ENCODE measurements at places on chromosomes 1 and 21.

DNA sequence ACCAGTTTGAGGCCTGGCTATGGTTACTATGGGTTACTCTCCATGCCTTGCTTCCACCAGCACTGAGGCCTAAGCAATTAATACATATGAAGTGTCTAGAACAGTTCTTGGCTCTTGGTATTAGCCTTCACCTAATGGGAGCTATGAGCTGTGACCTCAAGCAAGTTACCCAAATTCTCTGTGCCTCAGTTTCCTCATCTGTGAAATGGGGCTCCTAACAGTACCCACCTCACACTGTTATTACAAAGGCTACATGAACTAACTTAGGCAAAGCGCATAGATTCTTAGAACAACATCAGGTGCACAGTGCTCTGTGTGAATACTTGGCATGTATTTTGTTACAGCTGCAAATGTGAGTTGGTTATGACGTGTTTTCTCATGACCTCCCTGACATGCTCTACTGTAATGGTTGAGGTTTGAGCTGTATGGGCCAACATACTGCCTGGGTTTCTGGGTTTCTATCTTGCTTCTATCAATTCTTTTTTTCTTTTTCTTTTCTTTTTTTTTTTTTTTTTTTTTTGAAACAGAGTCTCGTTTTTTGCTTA is 26.5 kb downstream of the CDCP2 start:
- no peak for DNase-seq

DNA sequence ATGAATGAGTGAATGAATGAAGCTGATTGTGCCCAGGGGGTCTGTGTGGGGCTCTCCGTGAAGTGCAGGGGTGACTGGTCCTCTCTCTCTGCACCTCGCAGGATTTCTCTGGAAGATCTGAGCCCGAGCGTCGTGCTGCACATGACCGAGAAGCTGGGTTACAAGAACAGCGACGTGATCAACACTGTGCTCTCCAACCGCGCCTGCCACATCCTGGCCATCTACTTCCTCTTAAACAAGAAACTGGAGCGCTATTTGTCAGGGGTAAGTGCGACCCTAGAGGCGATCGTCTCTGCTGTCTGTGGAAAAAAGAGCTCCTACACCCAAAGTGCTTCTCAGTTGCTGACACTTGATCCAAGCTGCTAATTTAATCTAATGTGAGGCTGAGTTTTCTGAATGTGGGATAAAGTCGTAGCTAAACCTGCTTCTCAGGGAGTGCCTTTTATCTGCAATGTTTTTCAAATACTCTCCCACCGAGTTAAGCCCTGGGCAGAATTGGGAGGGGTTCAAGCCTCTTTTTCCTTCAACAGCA is 101.7 kb downstream of the HUNK start:
- no peak for DNase-seq

GRCh38 chr1:41583658-41584547 is 99.4 kb upstream of the EDN2 start:
- no peak for DNase-seq

DNA sequence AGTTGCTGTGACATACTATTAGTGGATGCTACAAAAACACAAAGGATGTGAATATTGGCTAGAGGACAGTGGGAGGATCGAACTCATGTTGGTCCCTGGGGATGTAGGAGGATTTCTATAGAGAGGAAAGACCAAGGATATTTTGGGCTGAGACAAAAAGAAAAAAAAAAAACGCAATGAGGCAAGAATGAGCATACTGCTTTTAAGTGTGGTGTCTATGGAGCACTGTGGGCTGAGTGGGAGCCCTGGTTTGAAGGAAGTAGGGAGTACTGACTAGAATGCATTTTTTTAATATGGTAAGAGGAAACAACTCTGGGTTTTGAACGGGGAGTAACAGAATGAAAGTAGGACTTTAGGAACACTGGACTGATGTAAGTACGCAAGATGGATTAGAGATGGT is 450.7 kb downstream of the NEGR1 start:
- no peak for DNase-seq

DNA sequence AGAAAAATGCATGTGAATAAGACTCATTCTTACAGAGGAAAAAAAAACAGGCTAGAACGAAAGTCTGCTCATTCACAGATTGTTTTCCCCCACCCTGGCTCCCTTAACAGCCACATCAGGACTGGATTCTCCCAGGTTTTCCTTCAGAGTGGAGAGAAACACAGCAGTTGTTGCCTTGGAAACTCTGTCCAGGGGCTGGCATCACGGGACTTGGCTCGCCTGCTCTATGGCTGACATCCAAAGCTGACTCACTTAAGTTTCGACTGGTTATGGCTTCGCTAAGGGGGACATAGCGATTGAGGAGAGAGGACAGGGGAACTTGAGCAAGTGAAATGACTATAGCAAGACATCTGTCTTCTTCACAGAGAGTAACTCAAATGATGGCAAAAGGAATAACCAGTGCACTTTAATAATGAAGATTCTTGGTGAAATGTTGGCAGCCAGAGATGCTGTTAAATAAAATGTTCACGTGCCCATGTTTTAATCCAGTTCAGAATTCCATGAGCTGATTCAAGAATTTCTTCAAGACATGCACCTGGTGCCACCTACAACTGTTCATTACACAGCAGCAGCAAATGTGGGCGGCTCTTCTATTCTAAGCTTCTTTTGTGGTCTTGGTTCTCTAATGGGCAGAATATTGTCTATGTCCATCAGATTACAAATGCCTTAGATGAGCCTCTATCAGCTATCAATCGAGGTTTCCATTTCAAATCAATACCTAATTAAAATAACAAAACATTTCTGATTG is 21.8 kb downstream of the MIS18A start:
- DNase-seq = peak; percentile 7

- no peak for DNase-seq
Measured at GRCh38 chr1:96362623-96363022, 359.0 kb upstream of the PTBP2 start.

GRCh38 chr1:96366516-96366915 is 355.1 kb upstream of the PTBP2 start:
- no peak for DNase-seq

GRCh38 chr1:22714455-22714854 is 3.8 kb downstream of the EPHB2 start:
- no peak for DNase-seq

GRCh38 chr1:197225611-197226010 is 42.4 kb upstream of the CRB1 start:
- DNase-seq = no peak

GRCh38 chr1:47380699-47381098 is 35.4 kb upstream of the FOXE3 start:
- DNase-seq = no peak

DNA sequence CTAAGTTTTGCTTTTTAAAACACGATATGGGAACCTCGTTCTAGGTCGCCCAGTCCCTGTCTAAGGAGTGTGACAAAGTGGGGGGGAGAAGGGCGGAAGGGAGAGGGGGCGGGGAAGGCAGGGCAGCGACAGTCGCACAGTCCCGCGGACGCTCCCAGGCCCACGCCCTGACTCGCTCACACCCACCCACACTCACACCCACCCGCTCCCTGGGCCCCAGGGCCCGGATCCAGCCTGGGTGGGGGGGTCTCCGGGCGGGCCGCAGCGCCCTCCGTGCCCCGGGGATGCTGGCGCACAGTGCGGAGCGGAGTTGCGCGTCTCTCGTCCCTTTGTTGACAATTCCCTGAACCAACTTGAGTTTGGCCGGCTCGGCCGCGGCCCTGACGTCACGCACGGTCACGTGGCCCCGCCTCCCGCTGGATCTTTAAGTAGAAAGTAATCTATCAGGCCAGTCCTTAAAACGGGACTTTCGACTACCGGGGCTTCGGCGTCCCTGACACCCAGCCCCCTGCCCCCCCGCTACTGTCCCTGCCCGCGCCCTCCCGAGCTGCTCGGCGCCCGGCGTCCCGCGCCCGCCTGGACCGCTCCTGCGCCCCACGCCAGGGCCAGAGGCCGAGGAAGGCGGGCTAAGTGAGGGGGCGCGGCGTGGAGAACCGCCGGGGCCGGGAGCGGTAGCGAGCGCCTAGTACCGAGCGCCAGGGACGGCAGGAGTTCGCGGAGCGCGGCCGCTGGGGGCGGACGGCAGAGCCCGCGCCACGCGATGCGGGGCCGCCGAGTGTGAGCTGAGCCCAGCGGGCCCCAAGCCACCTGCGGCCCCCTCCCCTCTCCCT is at the start of gene FOXD3:
Gene FOXD3, plus strand, starts transcription at position 454 of the 830 bp plus-strand sequence. CDS start 492 bp downstream, outside the sequence.
- peak; percentile 37 for DNase-seq

DNA sequence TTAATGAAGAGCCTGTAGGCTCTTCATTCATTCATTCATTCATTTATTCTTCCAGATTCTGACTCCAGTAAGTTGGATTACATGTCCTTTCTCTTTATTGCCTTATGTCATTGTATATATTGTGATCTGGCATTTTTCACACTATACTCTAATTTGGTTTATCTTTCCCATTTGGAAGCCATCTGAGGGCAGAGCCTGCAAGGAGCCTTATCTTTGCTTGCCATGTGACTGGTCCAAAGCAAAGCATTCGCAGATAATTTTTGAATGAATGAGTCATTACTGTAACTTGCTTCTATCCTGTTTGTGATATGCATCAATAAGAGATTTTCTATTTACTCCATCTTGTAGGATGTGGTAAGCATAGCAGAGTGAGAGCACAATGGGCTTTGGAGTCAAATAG is 108.4 kb upstream of the DAB1 start:
- DNase-seq = no peak

- DNase-seq = no peak
Measured at GRCh38 chr1:230049731-230050130, 17.3 kb upstream of the GALNT2 start.

GRCh38 chr21:15943009-15943666 is 213.4 kb downstream of the USP25 start:
- DNase-seq = no peak

DNA sequence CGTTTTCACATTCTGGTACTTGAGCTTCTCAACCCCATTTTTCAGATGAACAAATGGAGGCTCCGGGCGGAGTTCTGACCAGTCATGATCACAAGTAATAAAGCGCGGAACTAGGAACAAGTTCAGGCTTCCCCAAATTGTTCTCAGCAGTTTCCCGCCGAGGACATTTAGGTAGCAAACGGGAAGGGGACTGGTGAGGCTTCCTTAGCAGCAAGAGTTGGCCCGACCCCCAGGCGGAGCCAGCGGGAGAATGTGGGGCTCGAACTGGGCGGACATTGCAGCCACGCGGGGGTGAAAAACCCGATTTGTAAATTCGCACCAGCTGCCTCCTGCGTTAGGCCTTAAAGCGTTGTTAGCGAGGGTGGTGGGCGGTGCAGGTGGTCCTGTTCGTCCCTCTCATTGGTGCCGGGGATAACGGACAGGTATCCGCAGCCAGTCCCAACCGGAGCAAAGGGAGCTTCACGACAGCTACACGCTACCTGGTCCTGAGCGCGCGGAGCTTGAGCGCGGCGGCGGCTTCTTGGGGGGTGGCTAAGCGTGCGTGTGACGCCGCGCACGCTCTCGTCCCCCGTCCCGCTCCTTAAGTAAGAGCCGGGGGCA is 15.3 kb downstream of the SEMA6C start:
- DNase-seq = peak; percentile 65

Data from NCI-H748 treated with DMSO at 0.1 percent for 48 hours (cell line).